ENCODE measurements at places on chromosomes 7 and 10.

DNA sequence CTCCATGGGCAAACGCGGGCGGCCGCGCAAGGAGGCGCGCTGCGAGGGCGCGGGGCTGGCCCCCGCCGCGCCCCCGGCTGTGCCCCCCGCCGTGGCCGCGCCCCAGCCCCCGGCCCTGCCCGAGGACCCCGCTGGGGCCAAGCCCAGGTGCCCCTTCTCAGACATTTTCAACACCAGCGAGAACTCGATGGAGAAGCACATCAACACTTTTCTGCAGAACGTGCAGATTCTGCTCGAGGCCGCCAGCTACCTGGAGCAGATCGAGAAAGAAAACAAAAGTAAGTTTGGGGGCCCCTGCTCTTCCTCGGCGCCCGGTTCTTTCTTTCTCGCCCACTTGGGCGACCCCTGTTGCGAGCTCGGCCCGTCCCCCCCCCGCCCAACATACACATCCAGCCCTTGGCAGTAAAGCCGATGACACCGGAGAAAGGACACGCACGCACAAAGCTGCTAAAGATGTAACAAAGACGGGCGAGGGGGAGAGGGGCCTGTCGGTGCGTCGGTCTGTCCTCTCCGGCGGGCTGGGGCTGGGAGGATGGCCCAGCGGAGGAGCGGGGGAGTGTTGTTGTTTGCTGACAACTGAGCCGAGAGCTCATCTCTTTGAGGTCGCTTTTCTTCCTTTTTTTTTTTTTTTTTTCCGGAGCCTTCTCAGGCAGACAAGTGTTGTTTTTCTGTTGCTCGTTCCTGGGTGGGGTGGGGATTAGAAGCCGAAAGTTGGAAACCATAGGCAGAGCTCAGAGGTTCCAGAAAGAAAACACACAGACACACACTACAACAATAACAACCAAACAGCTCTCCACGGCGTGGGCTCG, 604 bp downstream of the MXI1 start:
- no peak for DNase-seq

DNA sequence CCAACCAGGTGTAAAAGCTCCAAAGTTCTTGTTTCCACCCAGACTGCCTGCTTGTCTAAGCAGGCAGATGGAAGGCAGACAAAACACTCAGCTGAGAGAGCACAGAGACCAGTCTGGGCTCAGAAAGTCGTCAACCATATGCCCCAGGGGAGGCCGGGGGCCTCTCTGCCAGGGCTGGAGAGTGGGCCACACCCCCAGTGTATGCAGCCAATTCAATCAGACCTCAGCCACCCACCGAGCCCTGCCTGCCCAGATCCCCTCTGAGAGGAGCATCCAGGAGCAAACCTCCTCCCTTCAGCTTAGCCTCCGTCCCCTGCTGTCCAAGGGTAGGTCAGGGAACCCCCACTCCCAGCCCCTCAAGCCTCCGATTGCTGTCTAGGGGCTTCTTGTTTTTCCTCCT, 196.3 kb downstream of the LSM5 start:
- DNase-seq = no peak

DNA sequence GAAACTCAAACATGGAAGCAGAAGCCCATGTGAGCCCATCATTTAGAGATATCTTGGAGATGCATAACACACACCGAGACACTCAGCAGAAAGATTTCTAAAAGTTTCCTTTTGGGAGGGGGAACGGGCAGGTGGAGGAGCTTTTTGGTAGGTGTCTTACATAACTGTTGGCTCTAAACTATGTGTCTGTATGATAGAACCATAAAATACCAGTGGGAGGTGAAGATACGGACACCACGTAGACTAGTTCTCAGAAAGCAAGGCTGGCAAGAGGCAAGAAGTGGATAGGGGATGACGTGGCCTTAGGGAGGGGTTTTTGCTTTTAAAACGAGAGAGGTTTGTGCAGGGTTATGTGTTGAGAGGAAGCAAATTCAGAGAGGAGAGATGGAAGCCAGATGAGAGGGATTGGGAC, 36.5 kb downstream of the IL15RA start:
- DNase-seq = no peak

GRCh38 chr10:77626266-77626935, 11.2 kb downstream of the KCNMA1 start:
- DNase-seq = no peak

DNA sequence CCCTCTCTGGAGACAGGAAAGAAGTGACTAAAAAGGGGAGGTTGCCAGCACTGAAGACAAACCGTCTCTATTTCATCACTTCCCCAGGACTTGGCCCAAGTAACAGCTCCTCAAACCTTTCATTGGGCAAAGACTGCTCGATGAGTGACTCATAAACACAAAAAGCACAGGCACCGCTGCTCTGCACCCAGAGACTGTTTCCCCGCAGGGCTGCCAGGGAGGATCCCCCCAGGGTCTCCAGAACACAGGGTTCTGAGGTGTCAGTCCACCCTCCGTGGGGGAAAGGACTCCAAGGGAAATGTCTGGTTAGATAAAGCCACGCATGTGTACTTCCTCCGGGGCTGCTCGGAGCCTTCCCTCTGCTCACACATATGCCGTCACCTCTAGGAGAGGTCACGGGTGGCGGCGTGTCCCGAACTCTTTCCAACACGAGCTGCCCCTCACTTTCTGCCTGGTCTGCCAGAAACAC, 59.9 kb downstream of the INSIG1 start:
- DNase-seq = no peak

DNA sequence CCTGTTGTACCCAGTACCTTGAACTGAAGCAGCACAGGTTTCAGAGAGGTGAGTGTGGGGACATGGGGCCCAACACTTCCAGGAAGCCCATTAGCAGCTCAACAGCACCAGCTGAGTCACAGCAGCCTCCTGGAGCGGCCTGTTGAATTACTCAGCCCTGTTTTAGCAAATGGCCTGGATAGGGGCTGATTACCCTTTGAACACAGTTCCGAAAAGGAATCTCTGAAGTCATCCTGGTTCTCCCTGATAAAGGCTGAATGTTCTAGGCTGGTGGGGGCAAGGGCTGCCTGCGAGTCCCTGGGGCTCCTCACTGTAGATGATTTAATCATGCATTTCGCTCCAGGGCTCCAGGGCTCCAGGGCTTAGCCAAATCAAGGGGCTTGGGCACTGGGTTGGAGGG, 287.5 kb downstream of the GRID1 start:
- DNase-seq = no peak

GRCh38 chr7:67019562-67020390, 23.1 kb downstream of the TYW1 start:
- DNase-seq = peak; percentile 44

- DNase-seq = no peak
Observed at GRCh38 chr10:124904796-124905195, 37.1 kb upstream of the ZRANB1 start.

DNA sequence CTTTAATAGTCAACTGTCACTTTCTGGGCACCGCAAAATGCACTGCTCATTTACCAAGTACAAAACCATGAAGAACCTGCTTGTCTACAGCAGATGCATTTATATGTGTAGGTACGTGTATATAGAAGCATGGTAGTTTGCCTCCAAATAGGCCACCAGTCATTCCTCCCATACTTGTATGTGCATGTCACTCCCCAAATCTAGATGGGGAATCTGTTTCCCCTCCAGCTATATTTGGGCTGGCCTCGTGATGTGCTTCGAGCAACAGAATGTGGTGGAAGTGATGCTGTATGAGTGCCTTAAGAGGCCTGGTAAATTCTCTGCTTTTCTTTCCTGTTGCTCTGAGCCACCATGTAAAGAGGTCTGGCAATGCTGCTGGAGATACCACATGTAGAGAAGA, 47.1 kb downstream of the PSMC2 start:
- DNase-seq = no peak

DNA sequence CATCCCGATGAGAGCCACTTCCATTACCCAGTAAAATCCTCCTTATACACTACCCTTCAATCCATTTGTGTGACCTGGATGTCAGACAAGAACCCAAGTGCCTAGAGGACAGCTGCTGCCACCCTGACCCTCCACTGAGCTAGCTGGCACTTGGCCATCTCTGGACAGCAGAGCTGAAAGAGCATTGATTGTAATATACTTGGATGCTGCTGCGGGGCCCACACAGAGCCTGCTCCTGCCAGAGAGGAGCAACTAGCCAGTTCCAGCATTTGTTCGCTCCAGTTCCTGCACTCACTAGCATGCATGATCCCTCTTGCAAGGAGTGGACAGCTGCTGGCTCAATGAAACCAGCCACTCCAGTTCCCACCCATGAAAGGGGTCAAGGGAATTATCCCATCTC, 8.4 kb upstream of the TMEM254 start:
- no peak for DNase-seq

DNA sequence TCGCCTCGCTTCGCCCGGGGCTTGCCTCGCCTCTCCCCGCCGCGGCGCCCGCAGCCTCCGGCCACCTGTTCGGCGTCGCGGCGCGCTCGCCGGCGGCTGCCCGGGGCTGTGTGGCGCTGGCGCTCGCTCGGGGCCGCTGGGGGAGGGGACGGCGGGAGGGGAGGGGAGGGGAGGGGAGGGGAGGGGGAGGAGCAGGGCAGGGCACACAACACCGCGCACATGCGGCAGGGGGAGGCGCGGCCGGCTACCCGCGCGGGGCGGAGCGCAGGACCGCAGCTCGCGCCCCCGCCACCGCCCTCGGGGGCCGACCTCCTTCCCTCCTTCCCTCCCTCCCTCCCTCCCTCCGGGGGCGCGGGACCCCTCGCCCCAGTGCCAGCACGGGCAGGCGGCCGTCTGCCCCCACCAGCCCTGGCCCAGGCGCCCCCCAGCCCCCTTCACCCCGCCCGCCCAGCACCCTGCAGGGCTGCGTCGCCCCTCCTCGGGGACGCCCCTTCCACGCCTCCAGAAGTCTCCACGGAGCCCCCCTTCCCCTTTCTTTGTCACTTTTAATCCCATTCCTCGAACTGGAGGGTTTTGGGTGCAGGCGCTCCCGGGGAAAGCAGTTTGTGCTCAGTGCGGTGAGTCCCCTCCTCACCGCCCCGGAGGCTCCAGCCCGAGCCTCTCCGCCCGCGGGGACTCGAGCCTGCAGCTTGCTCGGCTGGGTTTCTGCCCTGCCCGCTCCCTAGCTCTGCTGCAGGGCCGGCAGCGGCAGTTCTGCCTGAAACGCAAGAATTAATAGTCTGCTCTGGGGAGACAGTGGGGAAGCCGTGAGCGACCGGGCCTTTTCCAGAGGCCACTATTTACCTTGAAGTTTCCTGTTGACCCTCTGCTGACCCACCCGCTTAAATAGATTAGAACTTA, at the start of gene PARD3:
Gene PARD3 (minus strand): TSS at position 112 of the 900 bp plus-strand sequence. CDS start 301 bp downstream, outside the sequence.
- DNase-seq = peak; percentile 91

DNA sequence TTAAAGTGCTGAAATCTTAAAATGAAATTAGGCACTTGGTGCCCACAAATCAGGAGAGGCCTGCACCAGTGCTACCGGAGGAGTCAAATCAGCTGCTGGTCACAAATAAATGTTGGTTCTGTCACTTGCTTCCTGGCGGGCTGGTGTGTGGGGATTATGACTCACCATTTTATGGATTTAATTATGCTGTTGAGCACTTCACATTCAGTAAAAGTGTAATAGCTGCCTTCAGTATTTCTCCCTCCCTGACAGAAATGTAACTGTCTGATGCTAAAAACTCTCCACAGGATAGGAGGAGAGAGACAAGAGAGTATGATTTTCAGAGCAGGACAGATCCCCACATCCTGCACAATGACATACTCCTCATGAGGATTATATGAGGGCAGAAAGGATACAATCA, 186.0 kb downstream of the JAZF1 start:
- peak; percentile 34 for DNase-seq

DNA sequence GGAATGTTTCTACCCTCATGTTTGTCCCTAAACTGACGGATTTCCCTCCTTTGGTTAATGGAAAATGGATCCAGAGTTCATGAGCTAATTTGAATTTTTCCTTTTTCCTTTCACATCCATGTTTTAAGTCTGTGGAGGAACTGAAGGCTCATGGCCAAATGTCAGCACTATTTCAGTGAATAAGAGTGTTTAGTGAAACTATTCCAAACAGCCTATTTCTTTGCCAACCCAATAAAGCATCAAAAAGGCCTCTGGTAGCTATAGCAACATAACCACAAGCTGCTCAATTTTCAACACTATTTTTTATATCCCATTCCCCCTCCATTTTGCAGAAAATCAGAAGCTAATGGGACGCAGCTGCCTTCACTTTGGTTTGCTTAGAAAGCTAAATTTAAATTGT, 1454.1 kb downstream of the GATA3 start:
- no peak for DNase-seq

DNA sequence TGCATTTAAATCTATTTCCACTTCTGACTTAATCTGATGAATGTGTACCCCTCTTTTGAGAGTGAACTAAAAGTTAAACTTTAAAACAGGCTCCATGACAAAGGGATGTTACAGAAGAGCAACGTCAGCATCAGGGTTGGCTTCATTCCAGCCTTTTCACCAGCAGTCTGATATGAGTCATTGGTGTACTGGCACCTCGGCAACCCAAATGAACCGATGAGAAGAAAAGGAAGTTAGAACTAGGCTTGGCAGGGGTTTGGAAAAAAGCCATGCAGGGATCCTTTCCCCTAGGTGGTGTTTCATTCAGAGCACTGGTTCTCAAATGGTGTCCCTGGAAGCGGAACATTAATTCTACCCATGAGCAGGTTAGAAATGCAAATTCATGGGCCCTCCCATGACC, 53.6 kb downstream of the SEC61G start:
- DNase-seq = no peak

- DNase-seq = peak; percentile 62
Observed at GRCh38 chr10:59907918-59908807, 1.8 kb upstream of the CCDC6 start.

DNA sequence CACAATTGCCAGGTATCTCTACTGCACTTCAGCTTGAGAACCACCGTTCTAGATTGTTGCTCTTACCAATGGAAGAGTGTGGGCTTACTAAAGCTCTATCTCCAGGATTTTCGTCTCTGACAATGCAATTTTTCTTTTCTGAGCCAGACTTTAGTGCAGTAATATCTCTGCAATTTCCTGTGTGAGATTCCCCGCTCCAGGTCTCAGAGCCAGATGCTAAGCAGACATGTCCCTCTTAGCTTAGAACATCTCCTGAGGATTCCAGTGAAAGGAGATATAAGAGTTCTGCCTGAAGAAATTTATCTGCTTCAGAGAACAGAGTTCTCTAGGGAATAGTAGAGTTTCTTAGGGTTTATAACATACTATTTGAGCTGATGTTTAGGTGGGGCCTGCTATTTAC, 82.0 kb downstream of the SND1 start:
- no peak for DNase-seq

- DNase-seq = no peak
Observed at GRCh38 chr10:83184641-83185040, 954.7 kb upstream of the GHITM start.

DNA sequence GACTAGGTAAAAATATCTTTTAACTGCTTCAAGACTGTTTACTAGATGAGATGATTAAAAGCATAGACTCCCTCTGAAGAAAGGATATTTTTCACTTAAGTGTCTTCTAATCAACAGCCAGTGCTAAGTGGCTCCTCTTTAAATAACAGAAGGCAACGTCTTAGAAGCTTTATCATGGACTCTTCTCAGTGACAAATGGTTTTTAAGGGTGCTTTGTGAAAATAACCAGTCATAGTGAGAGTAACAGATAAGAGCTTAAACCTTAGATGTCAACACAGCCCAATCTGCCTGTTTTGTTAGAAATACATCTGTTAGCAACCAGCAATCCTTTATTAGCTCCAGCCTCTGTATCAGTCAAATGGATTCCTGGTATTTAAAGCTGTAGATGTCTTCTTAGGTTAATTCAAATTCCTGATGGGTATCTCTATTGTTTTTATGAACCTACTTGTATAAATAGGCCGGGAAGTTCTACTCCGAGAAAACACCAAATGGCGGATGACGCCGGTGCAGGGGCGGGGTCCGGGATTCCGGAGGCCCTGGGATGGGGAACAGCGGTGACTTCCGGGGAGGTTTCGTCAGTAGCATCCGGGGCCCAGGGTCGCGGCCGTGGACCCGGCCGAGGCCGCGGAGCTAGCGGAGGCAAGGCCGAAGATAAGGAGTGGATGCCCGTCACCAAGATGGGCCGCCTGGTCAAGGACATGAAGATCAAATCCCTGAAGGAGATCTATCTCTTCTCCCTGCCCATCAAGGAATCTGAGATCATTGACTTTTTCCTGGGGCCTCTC, 285.4 kb downstream of the GPR37 start:
- DNase-seq = no peak

Data from HTR-8/SVneo (cell line).